ENCODE measurements at places on chromosomes 2 and 18.

- DNase-seq: no peak
These were observed 97.1 kb downstream of the EML6 start for GRCh38 chr2:54820558-54820957.

GRCh38 chr18:21327101-21327500, 85.1 kb downstream of the GREB1L start:
- DNase-seq: no peak

DNA sequence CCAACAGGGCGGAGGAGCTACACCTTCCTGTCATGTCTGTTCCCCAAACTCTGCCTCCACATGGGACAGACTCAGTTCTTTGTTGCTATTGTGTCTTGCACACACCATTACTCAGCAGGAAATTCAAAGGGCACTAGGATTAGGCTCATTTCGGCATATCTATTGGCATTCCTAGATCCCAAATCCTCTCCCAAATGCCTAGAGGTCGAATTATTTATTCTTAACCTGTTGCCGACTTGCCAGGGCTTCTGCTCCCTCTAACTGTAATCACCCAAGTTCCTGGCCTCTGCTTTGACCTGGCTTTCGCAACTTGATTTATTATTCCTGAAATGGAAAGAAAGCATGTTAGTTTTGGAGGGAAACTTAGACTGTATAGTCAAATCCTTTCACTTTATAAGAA, 67.8 kb upstream of the ST6GAL2 start:
- DNase-seq: no peak

- DNase-seq: no peak
These were observed 255.1 kb downstream of the RND3 start for GRCh38 chr2:150232321-150232720.

DNA sequence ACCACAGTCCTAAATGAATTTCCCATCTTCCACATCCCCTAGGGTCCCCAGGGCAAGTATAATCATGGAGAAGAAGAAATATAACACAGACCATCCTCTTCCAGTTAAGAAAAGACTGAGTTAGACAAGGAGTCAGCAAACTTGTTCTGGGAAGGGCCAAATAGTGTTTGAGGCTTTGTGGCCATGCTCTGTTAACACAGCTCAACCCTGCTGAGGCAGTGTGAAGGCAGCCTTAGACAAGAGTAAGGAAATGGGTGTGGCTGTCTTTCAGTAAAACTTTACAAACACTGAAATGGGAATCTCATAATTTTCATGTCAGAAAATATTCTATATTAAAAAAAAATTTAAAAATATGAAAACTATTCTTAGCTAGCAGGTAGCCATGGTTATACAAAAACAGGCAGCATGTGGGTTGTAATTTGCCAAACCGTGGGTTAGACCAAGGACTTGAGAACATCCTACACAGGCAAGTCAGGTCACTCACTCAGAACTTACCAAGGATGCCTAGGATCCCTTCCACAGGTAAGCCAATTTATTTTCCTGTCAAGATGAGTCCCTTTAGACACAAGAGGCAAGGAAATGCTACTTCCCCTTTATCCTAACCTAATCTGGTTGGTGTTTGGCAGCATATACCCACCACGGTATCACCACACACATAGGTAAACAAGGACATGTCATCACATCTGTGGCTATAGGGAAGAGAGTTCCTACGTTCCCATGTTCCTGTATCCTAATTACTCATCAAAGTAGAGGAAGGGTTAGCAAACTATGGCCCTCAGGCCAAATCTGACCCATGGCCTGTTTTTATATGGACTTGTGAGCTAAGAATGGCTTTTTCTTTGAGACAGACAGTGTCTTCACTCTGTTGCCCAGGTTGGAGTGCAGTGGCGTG, 31.9 kb downstream of the C2orf74 start:
- peak; percentile 31 for DNase-seq

GRCh38 chr2:198499539-198499938, 695.1 kb downstream of the PLCL1 start:
- DNase-seq: peak; percentile 91

GRCh38 chr18:42229211-42230210, 274.5 kb downstream of the PIK3C3 start:
- no peak for DNase-seq

DNA sequence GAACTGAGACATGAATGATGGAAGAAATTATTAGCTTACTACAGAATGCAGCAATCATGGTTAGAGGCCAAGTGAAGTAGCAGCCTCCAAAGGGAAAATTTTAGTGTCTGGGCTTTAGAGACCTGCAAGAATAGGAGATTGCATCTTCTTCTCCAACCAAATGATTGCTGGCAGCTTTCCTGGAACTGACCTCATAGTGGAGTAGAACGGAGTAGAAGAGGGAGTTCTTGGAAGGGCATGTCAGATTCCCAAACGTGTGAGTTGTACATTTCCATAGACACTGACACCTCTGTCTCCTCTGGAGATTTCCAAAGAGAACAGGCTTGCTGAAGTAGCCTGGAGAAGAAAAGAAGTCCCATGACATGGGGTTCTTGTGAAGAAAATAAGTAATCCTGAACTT, 169.8 kb upstream of the ERBB4 start:
- DNase-seq: no peak

DNA sequence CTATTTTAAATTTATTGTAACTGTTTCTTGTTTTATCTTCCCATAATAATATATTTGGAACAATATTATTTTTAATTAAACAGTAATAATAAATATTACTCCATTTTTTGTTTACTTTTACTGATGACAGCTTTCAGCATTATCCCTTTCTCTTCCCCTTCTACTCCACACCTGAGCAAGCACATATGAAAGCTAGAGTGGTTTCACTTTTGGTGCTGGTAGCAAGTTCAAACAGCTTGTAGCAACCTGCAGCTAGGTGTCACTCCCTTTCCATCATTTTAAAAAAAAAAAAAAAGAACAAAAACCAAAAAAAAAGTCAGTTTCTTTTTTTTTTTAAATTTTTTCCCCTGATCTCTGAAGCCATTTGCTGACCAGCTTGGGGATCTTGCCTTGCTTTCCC, 801.8 kb downstream of the CCDC85A start:
- no peak for DNase-seq

GRCh38 chr2:31419386-31419785, 4.8 kb upstream of the XDH start:
- DNase-seq: no peak

- DNase-seq: no peak
These were observed 1060.8 kb downstream of the CNTNAP5 start for GRCh38 chr2:125085904-125086303.

DNA sequence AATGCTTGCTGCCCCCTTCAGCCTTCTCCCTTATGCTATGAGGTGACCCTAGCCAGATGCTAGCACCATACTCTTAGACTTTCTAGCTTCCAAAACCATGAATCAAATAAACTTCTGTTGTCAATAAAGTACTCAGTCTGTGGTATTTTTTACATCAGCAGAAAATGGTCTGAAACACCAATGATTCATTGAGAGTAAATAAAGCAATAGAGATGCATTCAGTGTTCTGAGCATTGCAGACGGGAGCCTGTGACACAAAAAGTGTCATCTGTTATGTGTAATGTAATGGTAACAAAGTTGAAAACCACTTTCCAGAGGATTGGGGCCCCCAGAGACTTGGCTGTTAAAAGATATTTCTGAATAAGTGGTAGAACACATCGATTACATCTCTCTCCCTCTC, 758.0 kb upstream of the NRXN1 start:
- peak; percentile 6 for DNase-seq

DNA sequence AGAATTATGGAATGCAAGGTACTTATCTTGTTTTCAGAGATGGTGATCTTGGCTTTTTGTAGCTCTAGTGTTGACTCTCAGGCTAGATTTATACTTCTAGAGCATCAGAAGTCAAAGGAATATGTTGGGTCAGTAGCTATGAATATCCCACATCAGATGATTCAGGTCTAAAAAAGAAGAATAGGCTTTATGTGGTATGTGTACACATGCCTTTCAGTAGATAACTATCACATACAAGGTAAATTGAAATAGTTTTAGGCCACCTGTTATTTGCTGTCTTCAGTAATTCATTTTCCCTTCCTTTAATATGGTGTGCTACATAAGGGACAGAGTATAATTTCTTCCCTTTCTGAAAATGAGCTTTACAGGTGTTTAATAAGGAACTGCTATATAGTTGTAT, 142.4 kb downstream of the AGPS start:
- DNase-seq: no peak

DNA sequence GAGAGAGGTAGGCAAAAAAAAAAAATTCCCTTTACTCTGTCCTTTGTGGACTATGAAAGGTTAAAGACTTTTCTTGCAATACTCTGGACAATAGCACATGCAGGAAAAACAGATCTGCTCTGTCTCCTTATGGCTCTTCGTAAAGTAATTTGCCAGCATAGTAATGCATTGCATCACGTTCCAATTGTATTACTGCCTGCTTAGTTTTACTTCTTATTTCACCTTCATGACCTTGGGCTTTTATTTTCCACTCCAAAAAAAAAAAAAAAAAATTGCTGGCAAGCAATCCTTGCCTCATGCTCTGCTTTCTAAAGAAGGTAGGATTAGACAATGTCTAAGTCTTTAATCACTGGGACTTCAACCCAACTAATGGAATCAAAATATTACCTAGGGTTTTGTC, 1802.7 kb downstream of the SUCLG1 start:
- no peak for DNase-seq

DNA sequence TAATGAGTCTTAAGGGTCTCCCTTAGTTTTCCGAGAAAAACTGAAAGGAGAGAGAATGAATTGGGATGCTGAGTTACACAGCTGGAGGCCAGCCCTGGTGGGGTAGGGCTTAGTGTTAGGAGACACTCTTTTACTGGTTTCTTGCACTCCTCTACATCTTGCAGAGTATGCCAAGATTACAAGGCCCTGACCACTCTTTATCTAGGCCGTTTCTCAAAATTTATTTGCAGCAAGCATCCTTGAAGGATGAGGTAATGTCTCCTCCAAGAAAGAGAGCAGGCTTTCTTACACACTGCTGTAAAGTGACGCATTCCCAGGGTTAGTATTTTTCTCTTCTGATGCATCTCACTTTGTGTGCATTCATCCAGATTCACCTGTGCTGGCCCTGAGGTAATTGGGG, 166.2 kb downstream of the TDRD15 start:
- no peak for DNase-seq

DNA sequence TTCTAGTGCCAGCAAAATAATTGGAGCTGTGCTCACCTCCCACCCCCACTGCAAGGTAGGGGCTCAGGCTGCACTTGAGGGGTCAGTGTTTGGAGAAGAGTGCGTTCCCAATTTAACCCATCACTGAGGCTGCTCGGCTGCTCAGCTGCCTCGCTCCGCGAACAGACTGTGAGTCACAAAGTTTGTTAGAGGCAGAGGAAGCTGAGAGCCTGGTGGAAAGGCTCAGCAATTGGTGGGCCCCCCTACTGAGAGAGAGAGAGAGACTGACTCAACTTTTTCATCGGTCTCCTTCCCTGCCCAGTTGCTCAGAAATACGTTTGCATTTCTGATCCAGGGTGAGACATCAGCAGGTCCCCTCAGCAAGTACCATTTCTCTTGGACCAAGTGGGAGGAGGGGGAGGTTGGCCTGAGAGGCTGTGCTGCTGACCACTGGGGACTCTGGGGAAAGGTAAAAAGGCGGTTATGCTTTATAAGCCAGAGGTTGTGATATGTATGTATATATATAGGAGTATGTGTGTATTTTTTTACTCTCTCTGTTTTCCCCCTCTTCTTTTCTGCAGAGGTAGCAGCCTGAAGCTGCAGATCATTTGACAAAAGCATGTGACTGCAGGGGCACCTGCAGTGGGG, 1.5 kb downstream of the EFR3B start:
- peak; percentile 73 for DNase-seq

DNA sequence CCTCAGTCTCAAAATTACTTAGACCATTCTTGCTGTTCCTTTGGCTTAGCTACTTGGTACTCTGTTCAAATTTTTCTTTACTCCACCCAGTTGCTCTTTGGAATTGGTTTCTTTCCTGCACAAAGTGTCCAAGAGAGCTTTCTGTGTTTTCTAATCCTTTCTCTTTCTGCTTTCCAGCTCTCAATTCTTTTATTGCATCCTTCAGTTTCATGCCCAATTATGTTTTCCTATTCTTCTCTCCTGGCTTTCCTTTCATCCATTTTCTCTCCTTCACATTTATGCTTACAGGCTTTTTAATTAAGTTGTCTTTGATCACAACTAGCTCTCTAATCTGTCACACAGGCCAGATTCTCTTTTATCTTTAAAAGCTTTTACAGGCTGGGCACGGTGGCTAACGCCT, 38.2 kb downstream of the UBR3 start:
- DNase-seq: no peak
